Foreskin keratinocyte (primary cell): ENCODE measurements at places on chromosomes 2 and 18. TPM values are rescaled to one million over a fixed set of nuclear protein-coding genes. Genes with fewer than 3 reads are reported as not detected.

DNA sequence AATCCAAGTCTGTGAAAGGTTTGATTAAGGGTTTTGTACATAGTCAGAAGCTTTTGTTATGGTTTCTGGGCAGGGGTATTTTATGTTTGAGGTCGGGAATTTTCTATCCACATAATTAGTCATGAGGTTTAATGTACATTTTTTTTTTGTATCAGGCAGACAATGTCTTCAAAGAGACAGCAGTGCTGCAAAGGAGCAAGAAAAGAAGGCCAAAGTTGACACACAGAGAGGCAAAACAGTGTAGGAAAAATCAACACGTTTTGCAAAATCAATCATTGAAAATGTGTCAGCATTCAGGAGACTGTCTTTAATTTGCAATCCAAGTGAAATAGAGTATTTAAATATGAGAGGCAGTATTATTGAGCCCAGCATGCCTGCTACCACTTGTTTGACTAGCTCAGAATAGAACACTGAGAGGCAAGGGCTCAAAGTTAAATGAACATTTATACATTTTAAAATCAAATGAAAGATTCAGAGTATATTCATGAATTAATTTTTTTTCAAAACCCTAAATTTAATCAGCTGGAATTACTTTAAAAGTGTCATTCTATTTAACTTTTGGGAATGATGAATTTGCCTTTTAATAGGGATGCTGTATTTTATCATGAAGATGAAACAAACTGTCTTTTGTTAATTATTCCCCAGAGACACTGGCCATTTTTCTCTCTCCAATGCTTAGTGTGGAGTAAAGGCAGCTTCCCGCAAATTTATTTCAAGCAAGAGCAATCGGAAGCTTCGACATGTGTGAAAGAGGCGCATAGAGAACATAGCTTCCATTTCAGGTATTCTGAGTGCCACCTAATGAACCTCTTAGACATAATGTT lies 11.3 kb downstream of the VRK2 start:
- no peak for DNase-seq

Gene UGT1A10
- not detected in 2 replicates for total RNA-seq

- DNase-seq: no peak
Observed at GRCh38 chr2:7976206-7976605, 705.6 kb upstream of the ID2 start.

DNA sequence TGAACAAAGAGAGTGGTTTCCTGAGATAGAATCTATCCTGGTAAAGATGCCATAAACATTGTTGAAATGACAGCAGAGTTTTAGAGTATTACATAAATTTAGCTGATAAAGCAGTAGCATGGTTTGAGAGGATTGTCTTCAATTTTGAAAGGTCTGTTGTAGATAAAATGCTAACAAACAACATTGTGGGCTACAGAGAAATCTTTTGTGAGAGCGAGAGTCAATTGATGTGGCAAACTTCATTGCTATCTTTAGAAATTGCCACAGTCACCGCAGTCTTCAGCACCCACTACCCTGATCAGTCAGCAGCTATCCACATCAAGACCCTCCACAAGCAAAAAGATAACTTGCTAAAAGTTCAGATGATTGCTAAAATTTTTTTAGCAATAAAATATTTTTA lies 17.5 kb downstream of the VRK2 start:
- DNase-seq: no peak
